ENCODE measurements at places on chromosomes 4 and X. TPM values are rescaled to one million over a fixed set of nuclear protein-coding genes. Genes with fewer than 3 reads are reported as not detected.

- no peak for DNase-seq
These were observed 133.8 kb upstream of the NKX1-1 start for GRCh38 chr4:1539859-1540600.

DNA sequence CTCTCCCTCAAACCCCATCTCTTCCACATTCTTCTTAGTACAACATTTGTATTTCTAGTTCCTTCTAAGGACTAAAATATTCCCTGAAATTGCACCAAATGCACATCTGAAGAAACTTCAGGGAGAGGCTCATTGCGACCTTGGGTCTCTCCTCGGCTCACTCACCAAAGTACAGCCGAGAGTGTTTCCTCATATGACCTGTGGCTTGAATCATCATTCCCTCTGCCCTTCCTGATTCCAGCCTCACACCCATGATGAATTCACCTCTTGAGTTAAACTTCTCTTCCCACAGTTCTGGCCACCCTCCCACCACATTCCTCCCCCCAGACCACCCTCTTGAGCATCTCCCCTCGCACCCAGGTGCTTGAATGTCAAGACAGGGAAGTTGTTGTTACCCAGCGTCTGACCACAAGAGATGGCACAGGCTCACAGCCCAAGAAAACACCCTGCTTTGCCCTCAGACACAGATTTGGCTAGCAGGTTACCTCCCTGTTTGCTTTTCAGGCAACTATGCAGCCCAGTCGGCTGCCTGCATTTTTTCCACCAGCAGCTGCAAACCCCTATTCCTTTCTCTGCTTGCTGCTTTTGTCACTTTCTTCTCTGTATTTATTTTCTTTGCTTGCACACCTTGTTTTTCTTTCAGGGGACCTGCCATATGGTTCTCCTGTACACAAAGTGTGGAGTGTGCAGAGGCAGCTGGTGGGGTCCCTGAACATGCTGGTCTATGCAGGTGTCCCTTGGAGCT lies 214.8 kb downstream of the SPATA18 start:
- no peak for DNase-seq

DNA sequence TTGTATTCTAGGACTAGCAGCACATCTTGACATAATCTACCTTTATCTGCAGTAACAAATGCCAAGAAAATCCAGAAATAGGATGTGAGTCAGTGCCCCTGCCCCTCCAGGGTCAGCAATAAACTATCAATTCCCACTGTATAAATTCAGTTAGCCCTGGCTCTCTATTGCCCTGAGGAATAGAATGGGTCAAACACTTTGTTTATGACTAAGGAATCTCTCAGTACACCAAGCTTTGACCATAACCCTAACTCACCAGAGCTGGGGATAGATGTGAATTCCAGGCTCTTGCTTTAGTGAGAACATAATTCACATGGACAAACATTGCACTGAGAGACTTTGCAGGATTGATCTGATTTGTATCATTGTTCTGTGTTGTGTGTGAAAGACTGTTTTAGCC lies 82.3 kb downstream of the CXXC4 start:
- no peak for DNase-seq

DNA sequence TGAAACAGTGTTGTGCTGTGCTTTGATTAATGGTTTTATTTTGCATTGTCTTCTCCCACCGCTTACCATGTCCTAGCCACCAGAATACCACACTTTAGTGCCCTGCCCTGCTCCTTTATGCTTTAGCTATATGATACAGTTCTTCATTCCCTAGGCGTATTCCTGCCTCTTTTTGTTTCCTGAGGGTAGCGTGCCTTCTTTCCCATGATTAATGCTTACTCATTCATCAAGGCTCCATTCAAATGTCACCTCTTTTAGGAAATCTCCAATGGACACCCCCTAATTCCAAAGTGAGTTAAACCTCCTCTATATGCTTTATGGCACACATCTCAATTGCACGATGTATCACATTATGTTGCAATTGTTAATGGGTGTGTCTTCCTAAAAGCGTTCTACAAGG lies 46.3 kb downstream of the SPANXD start:
- no peak for DNase-seq

Gene MAOA
- total RNA-seq = 220 TPM

Gene TAF7L
- 0.24 TPM for total RNA-seq

Gene DRD5
- not detected for total RNA-seq
